ENCODE measurements at places on chromosomes 1 and 21.
A peak's percentile ranks its signal among the peaks of the same experiment; 100 is the strongest.

DNA sequence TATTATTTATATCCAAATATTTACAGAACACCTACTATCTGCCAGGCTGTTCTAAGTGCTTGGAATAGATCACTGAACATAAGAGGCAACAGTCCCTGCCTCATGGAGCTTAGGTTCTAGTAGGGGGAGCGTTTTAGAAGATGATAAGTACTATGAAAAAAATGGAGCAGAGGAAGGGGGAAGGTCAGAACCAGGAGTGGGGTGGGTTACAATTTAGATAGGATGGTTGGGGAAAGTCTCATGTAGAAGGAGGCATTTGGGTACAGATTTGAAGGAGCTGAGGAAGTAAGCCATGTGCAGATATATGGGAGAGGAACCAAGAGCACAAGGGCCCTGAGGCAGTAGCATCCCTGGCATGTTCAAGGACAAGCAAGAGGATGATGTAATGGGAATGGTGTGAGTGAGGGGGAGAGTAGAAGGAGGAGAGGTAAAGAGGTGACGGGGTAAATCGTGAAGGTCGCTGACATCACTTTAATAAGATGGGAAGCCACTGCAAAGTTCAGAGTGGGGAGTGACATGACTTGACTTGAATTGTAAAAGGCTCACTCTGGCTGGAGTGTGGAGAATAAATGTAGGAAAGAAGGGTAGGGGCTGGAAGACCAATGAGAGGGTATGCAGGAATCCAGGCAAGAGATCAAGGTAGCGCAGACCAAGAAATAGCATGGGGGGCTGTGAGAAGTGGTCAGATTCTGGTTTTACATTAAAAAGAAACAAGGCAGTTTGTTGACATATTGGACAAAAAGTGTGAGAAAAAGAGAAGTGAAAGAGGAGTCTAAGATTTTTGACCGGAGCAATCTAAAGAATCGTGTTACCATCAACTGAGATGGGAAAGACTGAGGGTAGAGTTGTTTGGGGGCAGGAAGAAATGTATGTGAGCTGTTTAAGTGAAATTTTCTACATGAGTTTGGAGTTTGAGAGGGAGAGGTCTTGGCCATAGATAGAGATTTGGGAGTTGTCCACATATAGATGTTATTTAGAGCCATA is 92.6 kb downstream of the LPAR3 start:
- DNase-seq, result no peak

- no peak for DNase-seq
Observed at GRCh38 chr1:52157582-52157981, 15.7 kb downstream of the ZFYVE9 start.

DNA sequence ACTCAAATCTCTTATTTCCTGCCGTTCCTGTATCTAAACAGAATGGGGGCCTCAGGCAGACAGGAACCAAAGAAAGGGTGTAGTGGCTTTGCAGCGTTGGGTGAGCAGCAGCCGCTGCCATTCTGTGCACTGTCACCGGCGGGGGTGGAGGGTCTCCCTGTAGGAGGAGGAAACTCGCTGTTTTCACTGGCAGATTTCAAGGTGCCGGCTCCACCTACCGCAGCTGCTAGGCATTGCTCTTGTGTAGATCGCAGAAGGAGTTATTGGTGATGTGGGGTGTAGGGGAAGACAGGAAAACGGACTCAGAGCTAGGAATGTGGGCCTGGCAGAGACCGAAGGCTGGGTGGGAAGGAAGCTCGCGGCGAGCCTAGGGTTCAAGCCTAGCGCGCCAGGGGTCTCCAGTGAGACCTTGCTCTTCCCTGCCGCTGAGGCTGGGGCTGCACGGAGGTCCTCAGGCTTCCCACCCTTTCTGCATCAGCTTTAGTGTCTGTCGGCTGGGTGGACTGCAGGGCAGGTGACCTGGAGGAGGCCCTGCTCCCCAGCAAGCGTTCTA is 20.8 kb downstream of the ATP5PO start:
- peak; percentile 50 for DNase-seq

DNA sequence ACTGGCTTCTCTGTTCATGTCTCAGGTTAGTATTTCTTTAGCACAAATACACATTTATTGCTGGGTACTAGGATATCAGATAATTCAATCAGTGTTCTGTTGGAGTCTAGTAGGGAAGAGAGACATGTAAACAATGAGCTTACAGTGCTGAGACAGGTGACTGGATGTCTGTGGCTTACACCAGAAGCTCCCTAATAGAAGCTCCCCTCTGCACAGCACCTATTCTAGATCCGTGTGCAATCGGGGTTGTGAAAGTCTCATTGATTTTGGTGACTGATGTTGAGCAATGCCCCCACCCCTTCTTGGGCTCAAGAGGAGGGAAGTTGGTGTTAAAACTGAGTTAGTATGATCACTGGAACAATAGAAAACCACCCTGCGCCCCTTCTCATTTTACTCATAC is 279.2 kb downstream of the RPS6KC1 start:
- DNase-seq, result no peak

- no peak for DNase-seq
Observed at GRCh38 chr21:26368591-26369320, 198.2 kb upstream of the APP start.

DNA sequence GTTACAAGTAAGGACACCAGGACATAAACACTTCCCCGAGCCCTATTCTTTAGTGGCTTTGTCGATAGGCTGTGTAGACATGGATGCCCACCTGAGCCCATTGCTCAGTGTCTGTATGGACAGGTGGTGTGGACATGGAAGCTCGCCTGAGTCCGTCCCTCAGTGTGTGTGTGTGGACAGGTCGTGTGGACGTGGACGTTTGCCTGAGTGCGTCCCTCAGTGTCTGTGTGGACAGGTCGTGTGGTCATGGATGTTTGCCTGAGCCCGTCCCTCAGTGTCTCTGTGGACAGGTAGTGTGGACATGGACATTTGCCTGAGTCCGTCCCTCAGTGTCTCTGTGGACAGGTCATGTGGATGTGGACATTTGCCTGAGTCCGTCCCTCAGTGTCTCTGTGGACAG is 38.7 kb upstream of the COL6A2 start:
- no peak for DNase-seq

DNA sequence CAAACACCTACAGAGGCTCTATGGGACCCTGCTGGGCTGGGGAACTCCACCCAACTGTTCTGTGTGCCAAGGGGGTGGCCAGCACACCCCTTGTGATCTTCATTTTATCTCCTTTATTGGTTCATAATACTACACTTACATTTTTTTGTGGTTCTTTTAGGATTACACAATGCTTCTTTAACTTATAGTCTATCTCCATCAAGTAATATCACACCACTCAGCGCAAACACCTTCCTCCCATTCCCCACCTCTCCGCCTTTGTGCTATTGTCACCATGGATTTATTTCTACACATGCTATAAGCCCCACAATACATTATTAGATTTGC is 15.9 kb downstream of the EFNA3 start:
- DNase-seq, result no peak

- no peak for DNase-seq
Observed at GRCh38 chr1:180444522-180444921, 57.9 kb downstream of the ACBD6 start.

DNA sequence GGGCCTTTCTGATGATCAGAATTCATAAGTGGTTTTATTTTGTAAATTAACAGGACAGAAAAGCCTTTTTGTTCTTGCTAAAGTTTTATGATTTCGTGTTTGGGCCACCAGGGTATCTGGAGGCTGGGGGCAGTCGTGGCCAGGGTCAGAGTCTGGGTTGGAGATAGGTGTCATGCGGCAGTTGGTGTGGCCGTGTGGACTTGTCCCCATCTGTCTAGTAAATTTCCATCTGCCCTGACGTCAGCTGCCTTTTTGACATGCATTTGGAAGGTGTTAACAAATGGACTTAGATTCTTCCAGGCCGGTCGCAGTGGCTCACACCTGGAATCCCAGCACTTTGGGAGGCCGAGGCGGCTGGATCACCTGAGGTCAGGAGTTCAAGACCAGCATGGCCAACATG is 56.8 kb downstream of the SKI start:
- DNase-seq, result no peak

DNA sequence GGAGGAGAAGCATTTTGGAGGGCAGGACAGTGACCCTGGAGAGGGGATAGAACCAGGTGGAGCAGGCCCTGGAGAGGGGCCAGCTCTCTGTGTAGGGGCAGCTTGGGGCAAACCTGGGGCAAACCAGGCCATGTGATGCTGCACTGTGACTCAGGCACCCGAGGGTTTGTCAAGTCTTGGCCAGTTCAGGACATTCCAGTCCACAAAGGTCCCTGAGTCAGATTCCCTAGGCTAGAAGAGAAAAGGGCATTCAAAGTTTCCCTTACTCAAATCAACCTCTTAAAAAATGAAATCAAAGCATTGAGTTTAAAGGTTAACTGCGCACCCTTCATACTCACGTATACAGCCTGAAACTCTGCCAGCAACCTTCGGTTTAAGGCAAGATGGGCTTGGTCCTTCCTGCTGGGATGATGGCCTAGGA is 25.2 kb upstream of the PLA2G2C start:
- no peak for DNase-seq
